Activated CD8-positive, alpha-beta T cell treated with anti-CD3 and anti-CD28 coated beads, Interleukin-2, amount 10 ng/mL, durations not matched to agents 7 days and 5 days (primary cell): ENCODE measurements at places on chromosomes 5 and 9.

DNA sequence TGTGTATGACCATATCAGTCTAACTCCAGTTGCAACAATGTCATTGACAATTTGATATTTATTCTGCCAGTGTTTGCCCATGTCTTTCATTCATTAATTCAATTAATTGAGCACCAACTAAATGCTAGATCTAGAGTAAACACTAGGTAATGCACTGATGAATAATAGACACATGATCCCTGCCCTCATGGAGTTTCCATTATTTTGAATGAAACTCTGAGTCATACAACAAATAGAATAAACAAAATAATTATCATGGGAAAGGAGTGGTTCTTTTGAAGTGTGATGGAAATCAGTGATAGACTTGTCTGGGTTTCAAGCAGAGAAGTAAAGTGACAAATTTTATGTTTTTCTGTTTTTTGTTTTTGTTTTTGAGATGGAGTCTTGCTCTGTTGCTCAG lies 4.6 kb downstream of the ARHGEF37 start:
- DNase-seq, result no peak
- no peak overlapping the region for H3K27ac ChIP-seq
- no peak overlapping the region for H3K4me3 ChIP-seq
- peaks cover 10% of the 10 kb centered on the region for H3K27me3 ChIP-seq

- no peak overlapping the region for H3K27ac ChIP-seq
- peaks cover 7% of the 10 kb centered on the region for H3K27me3 ChIP-seq
- no peak for DNase-seq
- H3K4me1 ChIP-seq, result peaks cover 5% of the 10 kb centered on the region
Measured at GRCh38 chr9:27387722-27388121, 90.8 kb upstream of the EQTN start.

DNA sequence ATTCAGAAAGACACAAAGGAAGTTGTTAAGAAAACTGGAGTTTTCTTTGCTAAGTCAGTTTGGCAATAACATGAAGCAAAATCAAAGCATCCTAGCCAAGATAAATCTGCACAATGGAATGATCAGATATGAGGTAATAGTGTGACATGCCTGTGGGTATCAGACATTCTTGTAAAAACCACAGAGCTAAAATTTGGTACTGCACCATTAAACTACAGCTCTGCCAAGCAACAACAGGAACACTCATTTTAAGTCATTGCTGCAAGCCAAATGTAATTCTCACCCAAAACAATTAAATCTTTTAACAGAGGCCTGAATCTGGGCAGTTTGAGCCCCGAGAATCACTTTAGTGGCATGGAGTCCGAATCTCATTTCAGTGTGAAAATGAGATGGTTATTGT lies 96.6 kb downstream of the VCAN start:
- peaks cover 13% of the 10 kb centered on the region for H3K27me3 ChIP-seq
- no peak overlapping the region for H3K27ac ChIP-seq
- H3K4me1 ChIP-seq, result peaks cover 4% of the 10 kb centered on the region
- no peaks in the 10 kb centered on the region for H3K36me3 ChIP-seq
- no peak overlapping the region for H3K4me3 ChIP-seq

- no peaks in the 10 kb centered on the region for H3K36me3 ChIP-seq
- DNase-seq, result no peak
- no peak overlapping the region for H3K27ac ChIP-seq
- peaks cover 32% of the 10 kb centered on the region for H3K4me1 ChIP-seq
Measured at GRCh38 chr5:98767581-98767980, 5.9 kb upstream of the RGMB start.

GRCh38 chr5:137891849-137892248 lies 2.6 kb downstream of the PKD2L2 start:
- peaks cover 3% of the 10 kb centered on the region for H3K36me3 ChIP-seq
- peaks cover 5% of the 10 kb centered on the region for H3K27me3 ChIP-seq
- DNase-seq, result no peak
- H3K4me1 ChIP-seq, result peaks cover 19% of the 10 kb centered on the region
- no peak overlapping the region for H3K27ac ChIP-seq
- no peak overlapping the region for H3K4me3 ChIP-seq

DNA sequence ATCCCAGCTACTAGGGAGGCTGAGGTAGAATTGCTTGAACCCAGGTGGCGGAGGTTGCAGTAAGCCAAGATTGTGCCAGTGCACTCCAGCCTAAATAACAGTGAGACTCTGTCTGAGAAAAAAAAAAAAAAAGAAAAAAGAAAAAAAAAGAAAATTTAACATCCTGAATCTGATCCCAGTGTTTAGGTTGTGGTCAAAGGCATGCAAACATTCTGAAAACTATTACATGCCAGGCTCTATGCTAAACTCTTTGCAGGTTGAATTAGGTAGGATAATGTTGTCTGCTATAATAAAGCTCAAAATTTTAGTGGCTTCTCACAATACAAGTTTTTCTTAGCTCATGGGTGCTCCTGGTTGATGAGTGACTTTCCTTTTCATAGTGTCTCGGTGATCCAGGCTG lies 367.4 kb downstream of the PSAT1 start:
- no peaks in the 10 kb centered on the region for H3K36me3 ChIP-seq
- H3K27ac ChIP-seq, result no peak overlapping the region
- no peaks in the 10 kb centered on the region for H3K27me3 ChIP-seq
- no peaks in the 10 kb centered on the region for H3K4me1 ChIP-seq

DNA sequence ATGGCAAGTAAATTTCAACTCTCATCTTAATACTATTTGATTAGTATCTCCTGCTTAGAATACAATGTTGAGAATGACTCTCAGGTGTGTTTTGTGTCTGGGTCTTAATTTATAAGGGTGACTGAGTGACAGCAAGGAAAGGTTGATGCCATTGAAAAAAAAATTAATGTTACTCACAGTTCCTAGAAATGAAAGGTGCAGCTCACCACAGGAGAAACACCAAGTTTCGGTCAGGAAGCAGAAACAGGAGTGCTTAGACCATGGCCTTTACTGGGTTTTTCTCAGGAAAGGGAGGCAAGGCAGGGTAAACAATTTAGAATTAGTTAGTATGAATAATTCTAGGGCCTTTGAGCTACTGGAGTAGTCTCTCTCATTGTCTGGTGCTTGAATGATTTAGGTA lies 159.2 kb upstream of the C9orf72 start:
- H3K27ac ChIP-seq, result peak overlapping the region; percentile 41
- peaks cover 24% of the 10 kb centered on the region for H3K4me1 ChIP-seq
- no peak overlapping the region for H3K4me3 ChIP-seq
- DNase-seq, result no peak

DNA sequence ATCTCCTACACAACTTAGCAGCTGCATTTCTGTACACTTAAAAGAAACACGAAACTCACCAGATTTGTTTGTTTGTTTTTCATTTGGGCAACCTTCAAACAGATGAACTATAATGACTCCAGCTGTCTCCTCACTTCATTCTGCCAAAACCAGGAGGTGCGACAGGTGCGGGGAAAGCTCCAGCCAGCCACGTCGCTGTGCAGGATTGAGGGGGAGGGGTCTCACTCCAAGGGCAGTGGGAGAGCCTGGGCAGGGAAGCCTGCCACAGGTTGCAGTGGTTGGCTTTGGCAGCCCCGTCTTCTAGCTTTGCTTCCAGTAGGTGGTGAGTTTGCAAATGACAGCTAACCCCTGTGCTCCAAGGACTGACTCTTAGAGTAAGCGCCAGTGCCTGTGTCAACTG lies 215.8 kb downstream of the CEMIP2 start:
- no peak overlapping the region for H3K27ac ChIP-seq
- no peak overlapping the region for H3K4me3 ChIP-seq
- no peaks in the 10 kb centered on the region for H3K4me1 ChIP-seq
- no peaks in the 10 kb centered on the region for H3K36me3 ChIP-seq

- no peak overlapping the region for H3K27ac ChIP-seq
- DNase-seq, result no peak
- H3K4me1 ChIP-seq, result no peaks in the 10 kb centered on the region
- no peaks in the 10 kb centered on the region for H3K36me3 ChIP-seq
- no peak overlapping the region for H3K4me3 ChIP-seq
Measured at GRCh38 chr5:52015760-52016159, 632.5 kb downstream of the ISL1 start.

DNA sequence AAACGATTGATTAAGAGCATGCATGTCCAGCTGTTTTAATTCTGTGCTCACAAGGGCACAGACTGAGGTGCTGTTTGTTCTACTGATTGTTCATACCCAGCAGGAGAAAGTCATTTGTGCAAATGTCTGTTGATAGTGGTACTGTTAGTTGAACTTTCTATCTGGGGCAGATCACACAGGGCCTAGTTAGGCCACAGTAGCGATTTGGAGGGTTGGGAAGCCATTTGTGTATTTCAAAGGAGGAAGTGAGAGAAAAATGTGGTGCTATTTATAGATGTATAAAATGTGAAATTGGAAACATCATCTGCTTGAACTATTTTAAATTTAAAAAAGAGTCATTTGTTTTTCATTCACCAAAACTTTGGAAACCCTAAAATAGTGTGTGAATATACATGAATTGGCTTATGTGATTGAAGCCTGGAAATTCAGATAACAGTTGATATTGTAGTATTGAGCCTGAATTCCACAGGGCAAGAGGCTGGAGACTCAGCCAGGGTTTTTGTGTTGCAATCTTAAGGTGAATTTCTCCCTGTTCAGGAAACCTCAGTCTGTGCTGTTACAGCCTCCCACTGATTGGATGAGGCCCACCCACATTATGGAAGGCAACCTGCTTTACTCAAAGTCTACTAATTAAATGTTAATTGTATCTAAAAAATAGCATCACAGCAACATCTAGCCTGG lies 162.0 kb upstream of the CDKN2B start:
- no peak for DNase-seq
- no peak overlapping the region for H3K27ac ChIP-seq
- peaks cover 18% of the 10 kb centered on the region for H3K4me1 ChIP-seq
- no peaks in the 10 kb centered on the region for H3K36me3 ChIP-seq
- peaks cover 9% of the 10 kb centered on the region for H3K27me3 ChIP-seq

- H3K4me1 ChIP-seq, result no peaks in the 10 kb centered on the region
- no peak overlapping the region for H3K4me3 ChIP-seq
- no peaks in the 10 kb centered on the region for H3K27me3 ChIP-seq
- no peak for DNase-seq
Measured at GRCh38 chr9:123495731-123496130, 139.7 kb downstream of the CRB2 start.

DNA sequence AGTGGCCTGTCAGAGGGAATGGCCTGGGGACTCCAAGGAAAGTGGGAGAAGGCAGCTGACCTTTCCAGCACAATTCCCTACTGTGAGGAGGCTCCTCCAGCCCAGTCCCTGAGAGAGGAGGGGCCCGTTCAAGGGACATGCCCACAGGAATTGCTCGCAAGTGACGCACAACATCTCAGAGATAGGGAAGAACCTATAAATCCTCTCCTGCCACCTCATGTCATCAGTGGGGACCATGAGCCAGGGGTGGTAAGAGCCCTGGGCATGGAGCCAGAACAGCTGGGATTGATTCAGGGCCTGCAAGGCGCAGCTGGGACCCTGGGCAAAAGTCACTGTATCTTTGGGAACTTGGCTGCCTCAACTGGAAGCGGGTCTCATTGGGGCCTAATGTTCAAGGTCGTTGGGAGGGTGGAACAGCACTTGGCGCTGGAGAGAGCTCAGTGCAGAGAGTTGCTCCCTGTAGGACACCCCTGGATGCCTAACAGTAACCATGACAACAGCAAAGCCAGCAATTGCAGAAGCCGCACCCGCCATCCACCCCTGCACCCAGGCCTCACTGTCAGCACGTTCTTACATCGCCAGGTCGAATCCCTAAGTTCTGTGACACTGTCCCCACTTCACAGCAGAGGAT lies 41.3 kb upstream of the ORM1 start:
- no peaks in the 10 kb centered on the region for H3K27me3 ChIP-seq
- peaks cover 2% of the 10 kb centered on the region for H3K4me1 ChIP-seq
- DNase-seq, result no peak
- no peaks in the 10 kb centered on the region for H3K36me3 ChIP-seq
- H3K4me3 ChIP-seq, result no peak overlapping the region
- no peak overlapping the region for H3K27ac ChIP-seq

- no peaks in the 10 kb centered on the region for H3K4me1 ChIP-seq
- no peak overlapping the region for H3K4me3 ChIP-seq
- H3K36me3 ChIP-seq, result no peaks in the 10 kb centered on the region
Measured at GRCh38 chr5:15483351-15484097, 16.5 kb upstream of the FBXL7 start.
